ENCODE measurements at places on chromosomes 1 and 21.

GRCh38 chr1:147738129-147738528 is 22.3 kb downstream of the GJA5 start:
- no peak for DNase-seq

GRCh38 chr1:22618056-22618455 is 18.4 kb upstream of the C1QA start:
- DNase-seq: no peak

DNA sequence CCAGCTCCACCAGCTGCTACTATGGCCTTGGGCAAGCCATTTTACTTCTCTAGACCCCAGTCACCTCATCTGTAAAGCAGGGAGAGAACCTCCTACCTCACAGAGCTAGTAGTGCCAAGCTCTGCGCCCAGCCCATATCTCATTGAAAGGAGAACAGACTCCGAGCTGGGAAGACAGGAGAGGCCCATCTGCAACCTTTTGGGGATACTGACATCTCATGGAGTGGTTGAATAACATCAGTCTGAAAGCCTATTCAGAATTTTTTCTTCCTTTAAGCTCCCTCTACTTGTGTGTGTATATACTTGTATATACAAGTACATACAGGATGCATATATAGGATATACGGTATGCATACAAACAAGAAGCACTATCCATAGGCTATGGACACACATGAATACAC is 279.5 kb upstream of the POU3F1 start:
- no peak for DNase-seq

- no peak for DNase-seq
Measured at GRCh38 chr1:225851805-225852204, 30.4 kb downstream of the TMEM63A start.

GRCh38 chr1:220336391-220337031 is 64.3 kb upstream of the RAB3GAP2 start:
- no peak for DNase-seq

GRCh38 chr1:192010406-192010805 is 147.9 kb upstream of the RGS18 start:
- no peak for DNase-seq

DNA sequence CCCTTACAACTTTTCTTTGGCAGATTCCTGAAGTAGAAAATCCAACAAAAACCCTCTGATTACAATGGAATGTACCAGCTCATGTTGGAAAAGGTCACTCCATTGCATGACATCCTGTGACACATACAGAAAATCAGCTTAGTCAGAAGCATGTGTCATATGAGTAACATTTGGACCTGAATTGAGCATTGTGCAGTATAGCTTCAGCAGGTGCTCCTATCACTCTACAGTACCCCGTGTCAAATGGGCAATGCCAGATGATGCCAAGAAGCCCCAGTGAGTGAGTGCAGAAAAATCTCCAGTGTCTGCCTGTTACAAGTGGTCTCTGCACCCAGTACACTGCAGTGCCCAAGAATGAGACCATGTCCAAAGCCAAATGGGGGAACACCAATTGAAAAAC is 129.7 kb upstream of the RUNX1 start:
- no peak for DNase-seq

DNA sequence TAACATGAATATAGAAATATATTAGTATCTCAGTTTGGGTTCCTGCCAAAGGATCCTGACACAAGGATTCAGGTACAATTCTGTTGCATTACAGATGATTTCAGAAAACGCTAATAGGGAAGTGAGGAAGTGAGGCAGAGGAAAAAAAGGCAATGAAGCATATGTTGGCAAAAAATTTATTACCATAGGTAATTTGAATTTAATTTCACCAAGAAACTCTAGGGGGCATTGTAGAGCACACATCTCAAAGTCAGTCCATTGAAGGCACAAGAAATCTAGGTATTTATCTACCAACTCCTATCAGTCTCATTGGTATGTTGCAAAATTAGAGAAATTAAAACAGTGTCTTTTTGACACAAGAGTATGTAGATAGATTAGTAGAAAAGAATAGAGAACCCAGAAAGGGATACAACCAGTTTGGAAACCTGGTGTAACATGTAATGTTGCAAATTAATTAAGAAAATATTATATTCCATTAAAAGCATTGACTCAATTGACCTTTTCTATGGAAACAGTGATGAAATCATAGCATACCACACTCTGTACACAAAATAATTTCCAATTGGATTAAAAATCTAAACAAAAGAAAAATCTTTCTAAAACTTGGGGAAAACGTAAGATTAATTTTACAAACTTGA is 104.9 kb upstream of the SNX7 start:
- no peak for DNase-seq

DNA sequence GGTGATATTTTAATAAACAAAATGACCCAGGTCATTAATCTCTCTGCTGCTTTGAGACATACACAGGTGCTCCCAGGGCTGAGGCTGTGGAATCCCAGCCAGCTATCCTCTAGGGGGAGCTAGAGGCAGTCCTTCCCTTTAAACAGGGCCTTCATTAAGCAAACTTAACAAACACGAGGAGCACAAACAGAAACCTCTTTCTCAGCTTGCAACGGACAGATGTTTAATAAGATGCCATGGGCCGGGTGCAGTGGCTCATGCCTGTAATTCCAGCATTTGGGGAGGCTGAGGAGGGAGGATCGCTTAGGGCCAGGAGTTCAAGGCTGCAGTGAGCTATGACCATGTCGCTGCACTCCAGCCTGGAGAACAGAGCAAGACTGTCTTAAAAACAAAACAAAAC is 106.7 kb downstream of the HIVEP3 start:
- DNase-seq: peak; percentile 24

GRCh38 chr1:223780318-223780717 is 65.4 kb downstream of the TP53BP2 start:
- no peak for DNase-seq

DNA sequence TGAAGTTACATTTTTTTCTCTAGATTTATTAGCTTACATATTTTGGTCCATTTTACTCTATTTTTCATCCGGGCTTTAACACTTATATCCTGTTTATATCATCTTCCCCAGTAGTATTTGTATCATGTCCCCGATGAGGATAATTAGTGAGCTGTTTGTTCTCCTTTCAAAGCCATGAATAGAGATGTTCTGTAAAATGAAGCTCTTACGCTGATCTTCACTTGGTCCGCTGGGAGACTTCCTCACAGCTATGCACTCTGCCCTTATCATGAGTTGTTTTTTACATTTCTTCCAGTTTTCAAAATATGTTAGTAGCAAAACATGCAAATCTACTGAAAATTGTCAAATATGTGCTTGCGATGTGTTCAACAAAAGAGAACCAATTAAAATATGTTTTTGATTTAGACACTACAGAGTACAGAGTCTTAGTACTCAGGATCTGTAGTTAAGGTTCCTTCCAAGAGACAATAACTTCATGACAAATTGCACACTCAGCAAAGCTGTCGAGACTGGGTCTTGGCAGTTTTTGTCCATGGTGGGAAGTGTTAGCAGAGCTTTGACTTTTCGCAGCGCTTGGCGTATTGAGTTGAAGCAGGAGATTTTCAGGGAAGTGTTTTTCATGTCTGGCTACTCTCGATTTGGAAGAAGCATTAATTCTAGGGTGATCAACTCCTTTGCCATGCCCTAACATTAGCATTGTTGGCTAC is 292.0 kb upstream of the ADAMTS5 start:
- no peak for DNase-seq

- no peak for DNase-seq
Measured at GRCh38 chr1:19412654-19413053, 72.7 kb downstream of the CAPZB start.

- DNase-seq: no peak
Measured at GRCh38 chr1:191760016-191760415, 398.2 kb upstream of the RGS18 start.

Data from hippocampal formation (tissue), 2 donors.